Neural progenitor cell (in vitro differentiated cells): ENCODE measurements at places on chromosomes 13 and 19.

GRCh38 chr19:1923319-1923718 lies 17.7 kb upstream of the CSNK1G2 start:
- no peak for DNase-seq

DNA sequence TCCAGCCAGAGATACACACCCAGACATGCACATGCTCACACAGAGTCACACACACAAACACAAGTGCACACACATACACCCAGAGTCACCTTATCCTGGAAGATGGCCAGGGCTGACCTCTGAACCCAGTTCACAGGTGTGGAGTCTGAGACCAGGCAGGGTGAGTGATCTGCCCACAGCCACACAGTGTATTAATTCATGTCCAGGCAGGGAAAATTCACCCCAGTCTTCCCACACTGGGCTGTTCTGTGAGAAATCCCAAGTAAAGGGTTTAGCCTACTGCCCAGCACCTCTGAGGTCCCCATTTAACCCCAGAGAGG lies 2.0 kb downstream of the POU2F2 start:
- DNase-seq = no peak

DNA sequence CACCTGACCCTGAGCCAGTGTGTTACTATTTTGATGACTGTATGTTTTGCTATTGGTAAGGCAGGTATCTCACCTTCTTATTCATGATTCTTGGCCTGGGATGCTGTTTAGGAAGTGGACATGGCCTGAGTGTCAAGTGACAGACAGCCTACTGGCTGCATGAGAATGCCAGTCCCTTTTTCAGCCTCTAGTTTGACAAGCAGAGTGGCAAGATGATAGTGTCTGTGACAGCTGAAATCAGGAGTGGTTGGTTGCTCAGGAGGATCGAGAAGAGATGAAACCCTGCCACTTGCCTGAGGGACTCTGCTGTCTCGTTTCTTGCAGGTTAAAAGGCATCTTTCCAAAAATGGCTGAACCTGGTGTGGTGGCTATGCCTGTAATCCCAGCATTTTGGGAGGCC lies 7.1 kb upstream of the ELOF1 start:
- no peak for DNase-seq

- no peak for DNase-seq
Measured at GRCh38 chr19:44635581-44636438, 7.9 kb upstream of the PVR start.

- no peak for DNase-seq
Measured at GRCh38 chr13:106804991-106805390, 237.1 kb upstream of the ARGLU1 start.

- DNase-seq = no peak
Measured at GRCh38 chr13:32951580-32951979, 64.6 kb upstream of the KL start.

DNA sequence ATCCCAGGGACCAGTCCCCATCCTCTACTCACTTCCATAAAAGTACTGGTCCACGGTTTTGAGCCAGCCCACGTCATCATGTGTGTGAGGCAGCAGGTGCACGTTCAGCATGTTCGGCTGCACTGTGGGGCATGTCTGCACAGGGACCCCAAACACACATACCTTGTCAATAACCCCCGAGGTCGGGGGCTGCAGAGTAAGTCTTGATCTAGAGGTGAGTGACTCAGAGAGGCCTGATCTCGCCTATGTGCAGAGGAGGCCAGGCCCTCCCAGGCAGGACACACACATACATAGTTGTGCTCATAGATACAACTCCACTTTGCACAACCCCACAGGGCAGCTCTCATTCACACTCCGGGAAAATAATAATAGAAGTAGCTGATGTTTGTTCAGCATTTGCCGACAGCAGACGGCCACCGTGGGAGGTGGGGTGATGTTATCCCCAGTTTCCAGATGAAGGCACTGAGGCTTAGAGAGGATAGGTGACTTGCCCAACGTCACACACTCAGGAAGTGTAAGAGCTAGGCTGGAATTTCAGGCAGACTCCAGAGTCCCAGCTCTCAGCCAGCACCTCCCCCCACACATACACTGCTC lies 774 bp downstream of the MAN2B1 start:
- DNase-seq = no peak

- no peak for DNase-seq
Measured at GRCh38 chr13:42229287-42229686, 42.7 kb upstream of the AKAP11 start.

DNA sequence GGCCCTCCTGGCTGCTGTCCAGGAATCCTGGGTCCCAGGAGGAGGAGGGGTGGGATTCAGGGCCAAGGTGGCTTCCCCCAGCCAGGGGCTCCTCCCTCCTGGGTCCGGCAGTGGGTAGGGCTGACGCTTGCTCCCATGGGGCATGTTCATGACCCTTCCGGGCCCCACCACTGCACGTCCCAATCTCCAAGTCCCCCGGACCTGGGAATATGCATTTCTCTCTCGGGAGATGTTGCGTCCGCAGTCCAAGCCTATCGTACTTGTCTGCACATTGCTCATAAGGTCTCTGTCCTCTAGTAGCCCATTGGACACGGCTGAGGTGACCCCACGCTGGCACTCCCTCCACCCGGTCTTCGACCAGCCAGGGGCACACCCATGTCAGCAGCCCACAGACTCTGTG lies 192.3 kb downstream of the TEX29 start:
- DNase-seq = no peak

DNA sequence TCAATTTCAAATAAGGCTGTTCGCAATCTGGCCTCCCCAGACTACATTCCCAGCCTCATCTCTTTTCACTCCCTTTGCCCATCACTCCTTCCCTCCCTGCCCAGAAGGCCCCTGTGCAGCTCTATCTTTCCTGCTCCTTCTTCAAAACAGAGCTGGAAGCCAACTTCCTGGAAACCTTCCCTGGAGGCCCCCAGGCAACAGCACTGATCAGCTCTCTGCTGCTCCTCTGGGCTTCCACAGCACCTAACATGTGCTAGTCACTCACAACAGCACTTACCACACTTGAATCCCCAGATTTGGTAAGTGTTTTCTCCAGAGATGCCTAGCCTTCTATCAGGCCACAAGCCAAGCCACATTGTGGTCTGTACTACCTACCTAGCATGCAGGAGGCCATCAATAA lies 9.5 kb downstream of the SMAD9 start:
- no peak for DNase-seq

GRCh38 chr19:10521461-10522171 lies 4.4 kb upstream of the S1PR5 start:
- no peak for DNase-seq

DNA sequence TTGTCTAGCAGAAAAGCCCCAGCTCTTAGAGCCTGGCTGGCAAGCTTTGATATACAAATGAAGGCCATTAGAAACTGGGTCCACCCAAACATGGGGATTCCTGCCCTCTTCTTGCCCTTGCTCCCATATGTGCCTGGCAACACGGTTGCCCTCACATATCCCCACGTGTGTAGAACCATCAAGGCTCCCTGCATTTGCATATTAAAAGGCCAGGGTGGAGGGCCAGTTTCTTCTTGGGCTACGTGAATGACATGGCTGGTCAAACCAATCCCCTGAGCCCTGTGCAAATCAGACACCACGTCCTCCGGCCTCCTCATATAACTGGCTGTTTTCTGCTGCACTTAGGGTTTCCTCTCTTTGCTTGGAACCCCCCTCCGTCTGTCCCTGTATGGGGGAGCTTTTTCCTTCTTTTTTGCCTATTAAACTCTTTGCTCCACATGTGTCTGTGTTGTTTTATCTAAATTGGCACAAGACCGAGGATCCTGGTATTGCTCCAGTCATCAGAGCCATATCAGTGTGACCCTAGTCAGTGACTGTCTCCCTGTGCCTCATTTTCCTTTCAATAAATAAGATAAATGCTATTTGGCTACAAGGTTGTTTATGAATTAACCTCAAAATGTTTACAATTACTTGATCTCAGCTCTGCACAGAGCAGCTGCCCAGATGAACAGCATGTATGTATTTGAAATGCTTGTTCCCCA lies 30.3 kb upstream of the CEACAM1 start:
- no peak for DNase-seq

- no peak for DNase-seq
Measured at GRCh38 chr13:60417734-60418133, 20.7 kb downstream of the TDRD3 start.

DNA sequence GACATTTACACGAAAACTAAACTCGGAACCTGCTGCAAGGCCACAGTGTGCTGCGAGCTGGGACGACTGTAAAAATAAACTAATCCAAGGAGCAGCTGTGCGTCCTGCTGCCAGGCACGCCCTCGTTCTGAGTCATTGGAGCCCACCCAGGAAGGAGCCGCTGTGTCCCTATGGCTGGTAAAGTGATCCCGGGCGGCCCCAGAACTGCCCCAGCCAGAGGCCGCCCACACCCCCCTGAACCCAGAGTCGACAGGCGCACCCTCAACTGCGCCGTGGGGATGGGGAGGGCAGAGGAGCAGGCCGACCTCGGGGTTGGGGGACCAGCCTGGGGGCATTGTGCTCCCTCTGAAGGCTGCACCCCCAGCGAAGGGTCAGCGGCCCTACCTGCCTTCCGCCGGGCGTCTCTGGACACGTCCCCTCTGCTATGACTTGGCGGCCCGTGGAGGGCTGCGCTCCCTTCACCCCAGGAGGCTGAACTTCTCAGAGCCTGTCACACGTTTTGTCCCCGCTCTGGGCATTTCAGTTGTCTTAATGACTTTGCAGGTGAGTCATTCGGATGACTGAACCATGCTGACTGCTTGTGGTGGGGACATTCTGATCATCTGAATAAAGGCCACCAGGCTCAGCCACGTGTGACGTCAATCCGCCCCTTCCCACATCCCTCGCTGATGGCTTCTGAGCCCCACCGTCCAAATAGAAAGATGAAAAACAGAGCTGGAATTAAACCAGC lies 42.7 kb downstream of the ADPRHL1 start:
- DNase-seq = no peak

DNA sequence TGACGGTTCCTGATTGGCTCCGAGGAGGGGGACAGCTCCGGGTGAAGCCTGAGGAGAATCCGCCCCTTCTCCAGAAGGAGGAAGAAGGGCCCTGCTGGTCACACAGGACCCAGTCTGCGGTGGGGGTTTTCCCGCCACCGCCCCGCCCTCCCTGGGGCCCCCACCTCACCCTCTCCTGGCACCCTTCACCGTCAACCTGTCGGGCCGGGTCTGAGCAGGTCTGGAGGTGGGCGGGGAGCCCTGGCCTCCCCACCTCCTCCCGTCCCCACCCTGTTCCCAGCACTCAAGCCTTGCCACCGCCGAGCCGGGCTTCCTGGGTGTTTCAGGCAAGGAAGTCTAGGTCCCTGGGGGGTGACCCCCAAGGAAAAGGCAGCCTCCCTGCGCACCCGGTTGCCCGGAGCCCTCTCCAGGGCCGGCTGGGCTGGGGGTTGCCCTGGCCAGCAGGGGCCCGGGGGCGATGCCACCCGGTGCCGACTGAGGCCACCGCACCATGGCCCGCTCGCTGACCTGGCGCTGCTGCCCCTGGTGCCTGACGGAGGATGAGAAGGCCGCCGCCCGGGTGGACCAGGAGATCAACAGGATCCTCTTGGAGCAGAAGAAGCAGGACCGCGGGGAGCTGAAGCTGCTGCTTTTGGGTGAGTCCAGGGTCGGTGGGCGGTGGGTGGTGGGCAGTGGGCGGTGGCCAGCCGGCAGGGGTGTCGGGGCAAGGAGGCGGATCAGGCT lies at the start of gene GNA15:
Gene GNA15 (plus strand): TSS at position 73 of the 723 bp plus-strand sequence. CDS start 418 bp downstream, at position 491.
- DNase-seq = no peak

GRCh38 chr19:47512948-47513319 lies 1.9 kb downstream of the NAPA start:
- no peak for DNase-seq

DNA sequence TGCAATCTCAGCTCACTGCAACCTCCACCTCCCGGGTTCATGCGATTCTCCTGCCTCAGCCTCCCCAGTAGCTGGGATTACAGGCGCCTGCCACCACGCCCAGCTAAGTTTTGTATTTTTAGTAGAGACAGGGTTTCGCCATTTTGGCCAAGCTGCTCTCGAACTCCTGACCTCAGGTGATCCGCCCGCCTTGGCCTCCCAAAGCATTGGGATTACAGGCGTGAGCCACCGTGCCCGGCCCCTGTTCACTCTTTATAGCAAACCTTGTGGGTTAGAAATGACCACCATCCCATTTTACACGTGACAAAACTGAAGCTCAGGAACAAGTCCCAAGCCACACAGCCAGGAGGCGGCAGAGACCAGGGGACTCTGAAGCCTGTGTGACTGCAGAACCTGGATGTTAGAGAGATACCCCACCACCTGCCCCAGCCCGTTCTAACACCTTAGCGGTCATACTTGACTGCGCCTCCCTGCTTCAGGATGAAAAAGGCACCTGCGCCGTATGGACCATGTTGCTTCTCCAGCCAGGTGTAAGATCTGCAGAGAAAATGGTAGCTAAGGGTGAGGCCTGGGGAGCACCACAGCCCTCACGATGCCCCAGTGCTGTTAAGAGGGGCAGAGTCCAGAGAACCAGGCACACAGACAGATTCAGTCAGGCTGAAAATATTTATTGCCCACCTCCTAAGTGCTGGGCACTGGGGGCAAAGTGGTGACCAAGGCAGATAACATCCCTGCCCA lies 3.6 kb downstream of the DMAC2 start:
- no peak for DNase-seq

GRCh38 chr19:392375-392970 lies 16.5 kb downstream of the C2CD4C start:
- DNase-seq = no peak

- no peak for DNase-seq
Measured at GRCh38 chr13:28423010-28423409, 71.9 kb downstream of the FLT1 start.

DNA sequence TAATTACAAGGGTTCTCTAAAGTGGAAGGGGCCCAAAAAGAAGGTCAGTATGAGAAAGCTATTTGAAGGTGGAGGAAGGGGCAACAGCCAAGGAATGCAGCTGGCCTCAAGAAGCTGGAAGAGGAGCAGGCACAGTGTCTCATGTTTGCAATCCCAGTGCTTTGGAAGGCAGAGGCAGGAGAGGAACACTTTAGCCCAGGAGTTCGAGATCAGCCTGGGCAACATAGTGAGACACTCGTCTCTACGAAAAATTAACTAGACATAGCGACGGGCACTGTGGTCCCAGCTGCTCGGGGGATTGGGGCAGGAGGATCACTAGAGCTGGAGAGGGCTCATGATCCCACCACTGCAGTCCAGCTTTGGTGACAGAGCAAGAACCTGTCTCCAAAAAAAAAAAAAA lies 656 bp upstream of the NEK3 start:
- no peak for DNase-seq

- no peak for DNase-seq
Measured at GRCh38 chr19:33914599-33914998, 117.9 kb downstream of the KCTD15 start.

- no peak for DNase-seq
Measured at GRCh38 chr13:23680845-23681669, 110.8 kb downstream of the TNFRSF19 start.

GRCh38 chr19:33298146-33298911 lies 4.0 kb downstream of the CEBPA start:
- no peak for DNase-seq

GRCh38 chr13:29756506-29756905 lies 93.9 kb downstream of the UBL3 start:
- DNase-seq = no peak

- DNase-seq = no peak
Measured at GRCh38 chr19:53646144-53646543, 14.3 kb downstream of the DPRX start.
